ENCODE measurements at places on chromosomes 2 and 18.

DNA sequence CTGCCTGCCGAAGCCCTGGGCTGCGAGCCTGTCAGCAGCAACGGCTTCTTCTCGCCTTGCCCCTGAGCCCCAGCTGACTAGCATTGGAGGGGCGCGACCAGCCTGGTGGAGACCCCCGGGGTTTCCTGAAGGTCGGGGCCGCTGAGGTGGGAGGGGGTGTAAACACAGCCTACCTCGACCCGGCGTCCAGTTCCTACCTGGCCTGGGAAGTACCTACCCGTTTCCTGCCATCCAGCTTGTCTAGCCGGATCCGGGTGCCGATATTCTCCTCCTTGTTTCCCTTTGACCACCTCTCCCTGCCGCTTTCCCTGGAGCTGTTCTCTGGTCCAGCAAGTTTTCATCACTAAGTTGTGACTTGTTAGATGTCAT is 511 bp downstream of the MOB4 start:
- peak; percentile 79 for DNase-seq

- DNase-seq, result no peak
These were observed 262.8 kb downstream of the PTH2R start for GRCh38 chr2:208669394-208669793.

- no peak for DNase-seq
These were observed 70.5 kb upstream of the DLX2 start for GRCh38 chr2:172173174-172173706.

DNA sequence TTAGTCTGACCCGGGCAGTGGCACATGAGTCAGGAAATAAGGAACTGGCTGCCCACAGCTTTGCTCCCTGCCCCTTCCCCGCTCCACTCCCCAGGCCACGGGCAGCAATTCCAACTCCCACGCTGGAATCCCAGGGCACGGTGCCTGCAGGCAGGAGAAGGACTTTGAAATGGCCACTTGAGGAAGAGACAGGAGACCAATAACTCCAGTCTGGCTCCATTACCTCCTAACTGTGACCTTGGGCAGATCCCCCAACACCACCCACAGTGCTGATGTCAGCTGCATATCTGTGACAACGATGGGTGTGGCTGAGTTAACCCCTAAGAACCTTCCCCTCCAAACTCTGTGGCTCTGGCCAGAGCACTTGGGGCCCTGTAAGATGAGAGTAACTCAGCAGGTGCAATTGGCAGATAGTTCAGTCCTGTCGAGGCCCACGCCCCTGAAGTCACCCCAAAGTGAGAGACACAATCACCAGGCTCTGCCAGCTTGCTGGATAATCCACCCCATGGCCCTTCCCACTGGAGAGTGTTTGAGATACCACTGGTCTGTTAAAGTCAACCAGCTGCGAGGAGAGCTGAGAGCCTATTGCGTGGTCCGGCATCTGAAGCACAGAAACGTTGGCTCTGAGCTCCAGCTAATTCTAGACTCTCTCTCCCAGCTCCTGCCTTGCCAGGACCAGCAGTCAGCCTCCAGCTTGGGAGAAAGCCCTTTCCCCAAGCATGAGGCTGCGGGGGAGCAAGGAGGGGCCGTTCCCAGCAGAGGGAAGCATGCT is 175.2 kb downstream of the TNS1 start:
- DNase-seq, result no peak

DNA sequence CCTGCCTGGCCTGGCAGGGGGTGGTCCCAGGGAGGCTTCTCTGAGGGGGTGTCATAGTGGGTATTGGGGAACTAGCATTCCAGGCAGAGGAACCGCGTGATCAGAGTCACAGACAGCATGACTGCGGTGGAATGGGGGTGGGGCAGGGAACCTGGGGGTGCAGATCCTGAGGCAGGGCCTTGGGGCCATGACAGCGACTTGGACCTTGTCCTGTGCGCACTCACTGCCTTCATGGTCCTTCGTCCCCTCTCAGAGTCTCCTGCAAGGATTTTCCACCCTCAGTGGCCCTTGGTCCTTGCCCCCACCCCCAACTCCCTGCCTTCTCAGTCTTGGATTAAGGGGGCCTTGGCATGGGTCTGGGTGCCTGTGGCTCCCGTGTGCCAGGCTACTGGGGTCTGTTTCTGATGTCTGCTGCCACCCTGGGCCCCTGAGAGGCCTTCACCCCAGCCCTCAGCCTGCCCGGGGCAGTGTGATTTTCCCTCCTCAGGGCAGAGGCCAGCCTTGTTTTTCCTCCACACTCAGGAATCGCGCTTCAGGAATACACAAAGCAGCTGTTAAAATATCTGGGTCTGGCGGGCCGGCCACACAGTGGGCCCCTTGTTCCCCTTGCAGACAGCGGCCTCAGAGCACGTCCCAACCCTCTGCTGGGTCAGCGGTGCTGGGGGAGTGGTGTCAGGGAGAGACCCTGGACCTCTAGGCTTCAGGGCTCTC is 51.6 kb downstream of the GLI2 start:
- no peak for DNase-seq

- DNase-seq, result no peak
These were observed 58.6 kb downstream of the POMC start for GRCh38 chr2:25109822-25110221.

DNA sequence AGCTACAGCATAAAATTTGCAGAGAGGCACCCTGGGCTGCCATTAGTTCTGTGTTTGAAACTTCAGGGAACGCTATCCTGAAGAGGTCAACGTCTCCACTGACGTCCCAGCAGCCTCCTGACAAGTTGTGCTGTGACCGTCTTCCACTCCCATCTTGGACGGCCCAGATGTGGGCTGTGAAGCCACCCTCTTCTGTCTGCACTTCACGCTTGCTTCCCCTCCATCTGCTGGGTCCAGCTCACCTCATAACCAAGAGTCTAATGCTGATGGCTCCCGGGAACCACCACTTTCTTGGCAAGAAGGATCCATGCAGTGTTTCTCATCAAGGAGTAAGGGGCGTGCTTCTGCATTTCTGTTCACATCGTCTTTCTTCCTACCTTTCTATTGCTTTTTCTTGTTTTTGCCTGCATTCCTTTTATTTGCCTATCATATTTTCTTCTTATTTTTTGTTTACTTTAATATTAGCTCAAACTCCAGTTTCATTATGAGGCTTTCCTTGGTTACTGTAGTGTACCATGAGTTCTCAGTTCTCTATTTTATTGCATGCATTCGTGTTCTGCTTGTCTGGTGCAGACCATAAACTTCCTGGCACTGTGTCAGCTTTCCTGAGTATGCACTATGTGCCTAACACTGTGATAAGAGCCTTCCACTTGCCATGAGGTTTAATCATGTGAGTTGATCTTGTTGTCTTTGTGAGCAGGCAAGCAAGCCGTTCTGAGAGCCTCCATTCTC is 631.8 kb upstream of the RAB6C start:
- DNase-seq, result no peak

GRCh38 chr2:147108548-147108947 is 736.3 kb upstream of the ACVR2A start:
- no peak for DNase-seq

- no peak for DNase-seq
These were observed 228.4 kb upstream of the COPS8 start for GRCh38 chr2:236857246-236857645.

GRCh38 chr2:21774691-21775368 is 651.1 kb downstream of the TDRD15 start:
- no peak for DNase-seq

- DNase-seq, result peak; percentile 17
These were observed 46.2 kb upstream of the TRIM43B start for GRCh38 chr2:95530734-95531133.

GRCh38 chr2:23516520-23517256 is 131.7 kb downstream of the KLHL29 start:
- no peak for DNase-seq

GRCh38 chr18:76823587-76824011 is 1.2 kb downstream of the ZNF236 start:
- DNase-seq, result peak; percentile 31

DNA sequence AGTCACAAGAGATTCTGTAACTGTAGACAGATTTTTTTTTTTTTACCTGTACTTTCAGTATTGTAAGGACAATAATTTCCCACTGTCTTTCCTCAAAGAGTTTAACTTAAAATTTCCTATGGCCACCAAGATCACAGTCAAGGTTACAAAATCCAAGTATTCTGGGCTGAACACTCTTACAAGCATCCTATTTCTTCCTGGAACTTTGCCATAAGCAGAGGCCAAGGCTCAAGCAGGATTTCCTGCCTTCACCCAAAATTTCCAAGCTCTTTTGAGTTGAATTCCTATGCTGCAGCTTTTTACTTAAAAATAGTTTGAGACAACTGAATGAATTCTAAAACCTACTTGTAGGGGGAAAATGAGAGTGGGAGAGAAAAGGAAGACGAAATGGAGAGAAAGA is 299.4 kb downstream of the ZNF516 start:
- no peak for DNase-seq

GRCh38 chr2:150997702-150998440 is 263.8 kb downstream of the RBM43 start:
- no peak for DNase-seq

DNA sequence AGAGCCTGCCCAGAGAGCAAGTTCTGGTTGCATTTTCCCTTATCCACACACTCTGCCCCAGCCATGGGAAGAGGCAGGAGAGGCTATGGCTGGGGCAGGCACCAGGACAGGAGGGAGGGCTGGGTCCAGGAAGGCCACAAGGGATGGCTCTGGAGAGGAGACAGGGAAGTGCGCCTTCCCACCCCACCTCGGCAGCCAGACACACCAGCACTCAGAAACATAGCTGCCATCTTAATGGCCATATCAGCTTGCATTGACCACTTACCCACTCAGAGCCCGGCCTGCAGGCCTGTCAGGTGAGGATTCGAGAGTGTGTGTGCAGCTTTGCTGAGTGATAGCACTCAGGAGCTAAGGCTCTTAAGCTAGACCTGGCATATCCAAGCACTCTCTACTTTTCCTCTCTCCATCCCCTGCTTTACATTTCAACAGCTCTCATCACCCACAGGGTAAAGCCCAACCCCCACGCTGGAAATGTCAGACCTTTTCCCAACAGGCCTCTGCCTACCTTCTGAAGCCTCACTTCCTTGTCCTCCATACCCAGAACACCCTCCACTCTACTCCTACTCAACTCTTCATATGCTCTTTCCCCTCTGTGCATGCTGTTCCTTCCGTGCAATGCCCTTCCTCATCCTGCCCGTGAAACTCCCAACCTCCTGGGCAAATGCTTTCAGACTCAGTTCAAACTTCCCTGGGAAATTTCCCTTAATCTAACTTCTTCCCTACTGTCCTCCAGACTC is 147.9 kb downstream of the TNS1 start:
- DNase-seq, result no peak

- peak; percentile 70 for DNase-seq
These were observed 50.6 kb downstream of the SH3BP4 start for GRCh38 chr2:235002198-235003095.

GRCh38 chr2:136238286-136239078 is 120.5 kb upstream of the CXCR4 start:
- DNase-seq, result peak; percentile 80

GRCh38 chr2:108970369-108970768 is 18.7 kb downstream of the EDAR start:
- DNase-seq, result no peak

- no peak for DNase-seq
These were observed 68.3 kb downstream of the MRO start for GRCh38 chr18:50751490-50751889.

GRCh38 chr18:48813833-48814489 is 136.8 kb downstream of the SMAD7 start:
- no peak for DNase-seq

DNA sequence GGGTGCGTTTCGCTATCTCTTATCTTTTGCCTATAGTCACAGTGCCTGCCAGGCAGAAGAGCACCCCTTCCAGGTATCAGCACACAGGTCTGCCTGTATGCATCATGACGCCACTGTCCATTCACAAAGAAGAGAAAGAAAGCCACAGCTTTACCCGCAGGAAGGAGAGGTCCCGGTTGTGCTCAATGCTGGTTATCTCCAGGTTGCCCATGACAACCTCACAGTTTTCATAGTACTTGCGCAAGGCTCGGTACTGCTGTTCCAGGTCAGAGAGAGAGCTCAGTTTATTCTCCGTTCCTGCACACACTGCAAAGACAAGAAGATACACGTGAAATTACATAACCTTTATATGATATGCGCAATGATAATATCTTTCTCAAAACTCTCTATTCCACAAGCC is 414.0 kb downstream of the ERBB4 start:
- DNase-seq, result peak; percentile 8

- no peak for DNase-seq
These were observed 54.4 kb downstream of the RAB31 start for GRCh38 chr18:9762526-9762925.

GRCh38 chr2:147594038-147594437 is 250.8 kb upstream of the ACVR2A start:
- no peak for DNase-seq

GRCh38 chr2:31199206-31199605 is 18.1 kb downstream of the CAPN14 start:
- DNase-seq, result no peak

- no peak for DNase-seq
These were observed 426.9 kb downstream of the PARD3B start for GRCh38 chr2:204972161-204972560.

DNA sequence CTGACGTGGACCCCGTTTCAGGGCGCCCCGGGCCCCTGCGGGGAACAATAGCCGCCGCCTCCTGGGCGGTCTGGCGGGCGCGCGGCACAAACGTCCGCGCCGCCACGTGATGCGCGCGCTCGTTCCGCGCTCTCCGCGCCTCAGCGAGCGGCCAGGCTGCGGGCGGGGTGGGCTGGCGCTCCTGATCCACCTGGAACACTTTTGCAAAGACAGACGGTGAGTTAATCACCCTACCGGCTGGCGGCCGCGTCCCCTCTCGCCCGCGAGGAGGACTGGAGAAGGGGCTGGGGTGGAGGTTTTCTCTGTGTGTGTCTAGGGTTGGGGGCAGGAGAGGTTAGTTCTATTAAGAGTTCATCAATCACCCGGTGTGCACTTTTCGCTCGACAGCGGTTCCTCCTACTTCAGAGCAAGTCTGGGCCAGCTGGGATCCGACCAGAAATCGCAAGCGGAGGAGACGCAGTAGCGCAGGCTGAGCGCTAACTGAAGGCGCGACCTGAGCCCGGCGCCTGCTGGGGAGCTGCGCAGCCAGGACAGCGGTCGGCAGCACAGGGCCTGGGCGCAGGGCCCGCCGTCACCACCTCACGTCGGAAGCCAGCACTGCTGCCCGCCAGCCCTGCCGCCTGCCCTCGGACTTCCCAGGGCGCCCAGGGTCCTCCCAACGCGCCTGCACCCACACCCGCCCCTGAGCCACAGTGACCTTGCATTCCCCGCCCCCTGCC is 10.3 kb upstream of the HOXD1 start:
- peak; percentile 70 for DNase-seq

GRCh38 chr18:48943736-48944527 is 6.8 kb downstream of the SMAD7 start:
- no peak for DNase-seq

All from epithelial cell of esophagus (primary cell).